Stimulated activated naive CD4-positive, alpha-beta T cell (primary cell): ENCODE measurements at places on chromosomes 3 and 15.

- no peak for DNase-seq
Observed at GRCh38 chr3:183074261-183074660, 25.0 kb downstream of the MCCC1 start.

GRCh38 chr3:15820911-15821310 is 23.1 kb upstream of the ANKRD28 start:
- no peak for DNase-seq

- no peak for DNase-seq
Observed at GRCh38 chr15:70023064-70023768, 74.5 kb downstream of the TLE3 start.

DNA sequence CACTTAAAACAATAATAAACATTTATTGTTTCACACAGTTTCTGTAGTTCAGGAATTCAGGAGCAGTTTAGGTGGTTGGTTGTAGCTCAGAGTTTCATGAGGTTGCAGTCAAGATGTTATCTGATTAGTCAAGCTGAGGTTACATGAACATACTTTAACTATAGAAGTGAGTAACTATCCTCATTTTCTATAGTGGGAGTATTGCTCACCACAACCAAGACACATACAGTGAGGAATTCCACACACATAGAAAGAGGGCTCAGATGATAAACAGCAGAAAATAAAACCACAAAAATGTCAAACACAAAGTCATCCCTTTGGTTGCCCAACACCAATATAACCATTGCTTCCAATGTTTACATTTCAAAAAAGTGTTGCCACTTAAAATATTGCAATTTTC is 13.6 kb downstream of the SCN11A start:
- DNase-seq = no peak

- DNase-seq = no peak
Observed at GRCh38 chr3:175029828-175030227, 170.7 kb downstream of the NAALADL2 start.

DNA sequence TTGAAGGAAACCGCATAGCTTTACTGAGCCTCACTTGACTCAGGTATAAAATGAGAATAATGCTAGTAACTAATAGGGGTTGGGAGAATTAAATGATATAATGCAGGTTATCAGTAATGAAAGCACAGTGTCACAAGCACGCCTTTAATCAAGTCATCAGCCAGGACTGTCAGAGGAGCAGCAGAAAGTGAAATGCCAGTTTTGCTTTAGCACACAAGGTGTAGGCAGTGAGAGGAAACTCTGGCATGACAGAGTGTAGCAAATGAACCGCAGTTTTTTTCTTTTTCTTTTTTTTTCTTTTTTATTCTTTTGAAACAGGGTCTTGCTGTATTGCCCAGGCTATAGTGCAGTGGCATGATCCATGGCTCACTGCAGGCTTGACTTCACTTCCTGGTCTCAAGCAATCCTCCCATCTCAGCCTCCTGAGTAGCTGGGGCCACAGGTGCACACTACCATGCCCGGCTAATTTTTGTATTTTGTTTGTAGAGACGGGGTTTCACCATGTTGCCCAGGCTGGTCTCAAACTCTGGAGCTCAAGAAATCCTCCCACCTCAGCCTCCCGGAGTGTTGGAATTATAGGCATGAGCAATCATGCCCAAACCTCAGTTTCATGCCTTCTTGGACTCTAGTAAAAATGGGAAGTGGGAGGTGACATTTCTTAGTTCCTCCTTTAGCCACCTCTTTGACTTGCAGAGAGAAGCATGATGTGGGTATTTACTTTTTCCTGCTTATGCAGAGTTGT is 9.7 kb upstream of the SCAANT1 start:
- DNase-seq = no peak

DNA sequence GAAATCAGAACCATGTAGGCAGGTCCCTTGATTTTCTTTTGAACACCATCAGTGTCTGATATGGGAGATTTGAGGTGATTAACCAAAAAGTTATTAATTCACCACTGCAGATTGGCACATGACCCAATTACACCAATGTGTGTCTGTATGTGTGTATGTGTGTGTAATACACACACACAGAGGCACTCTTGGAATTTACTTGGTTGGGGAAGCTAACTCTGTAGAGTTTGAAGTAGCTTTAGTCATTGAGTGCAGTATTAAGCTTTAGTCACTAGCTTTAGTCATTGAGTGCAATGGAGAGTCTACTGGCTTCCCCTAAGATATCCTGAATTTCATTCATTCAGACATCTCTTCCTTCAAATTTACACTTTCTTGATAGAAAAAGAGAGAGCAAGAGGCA is 109.4 kb upstream of the C15orf61 start:
- no peak for DNase-seq

DNA sequence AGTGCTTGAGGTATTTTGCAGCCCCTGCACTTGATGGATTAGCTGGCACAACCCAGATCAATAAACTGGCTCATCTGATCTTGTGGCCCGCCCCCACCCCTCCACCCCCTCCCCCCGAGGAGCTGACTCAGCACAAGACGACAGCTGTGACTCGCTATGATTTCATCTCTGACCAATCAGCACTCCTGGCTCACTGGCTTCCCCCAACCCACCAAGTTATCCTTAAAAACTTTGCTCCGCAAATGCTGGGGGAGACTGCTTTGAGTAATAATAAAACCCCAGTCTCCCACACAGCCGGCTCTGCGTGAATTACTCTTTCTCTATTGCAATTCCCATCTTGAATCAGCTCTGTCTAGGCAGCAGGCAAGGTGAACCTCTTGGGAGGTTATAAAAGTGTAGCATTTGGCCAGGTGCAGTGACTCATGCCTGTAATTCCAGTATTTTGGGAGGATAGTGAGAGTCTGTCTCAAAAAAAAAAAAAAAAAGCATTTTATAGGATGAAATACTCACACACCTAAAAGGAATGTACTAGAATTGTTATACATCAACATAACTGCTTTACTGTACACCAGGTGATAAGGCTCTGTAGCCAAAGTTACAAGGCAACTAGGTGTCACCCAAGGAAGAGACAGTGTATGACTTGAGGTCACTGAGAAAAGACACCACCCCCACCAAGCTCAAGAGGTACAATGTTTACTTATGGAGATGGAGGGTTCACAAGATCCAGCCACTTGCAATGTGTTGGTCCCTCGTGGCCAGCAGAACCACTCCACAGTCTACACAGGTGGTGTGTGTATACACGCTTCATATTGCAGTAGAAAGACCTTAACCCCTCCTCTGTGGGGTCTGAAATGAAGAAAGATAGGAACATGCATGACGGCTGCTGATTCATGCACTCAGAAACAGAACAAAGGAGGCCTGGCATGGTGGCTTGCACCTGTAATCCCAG is 8.6 kb downstream of the ZNF445 start:
- no peak for DNase-seq

- DNase-seq = peak; percentile 78
Observed at GRCh38 chr3:143751643-143752178, 96.6 kb downstream of the SLC9A9 start.

GRCh38 chr15:98174286-98174685 is 213.8 kb downstream of the ARRDC4 start:
- DNase-seq = no peak

DNA sequence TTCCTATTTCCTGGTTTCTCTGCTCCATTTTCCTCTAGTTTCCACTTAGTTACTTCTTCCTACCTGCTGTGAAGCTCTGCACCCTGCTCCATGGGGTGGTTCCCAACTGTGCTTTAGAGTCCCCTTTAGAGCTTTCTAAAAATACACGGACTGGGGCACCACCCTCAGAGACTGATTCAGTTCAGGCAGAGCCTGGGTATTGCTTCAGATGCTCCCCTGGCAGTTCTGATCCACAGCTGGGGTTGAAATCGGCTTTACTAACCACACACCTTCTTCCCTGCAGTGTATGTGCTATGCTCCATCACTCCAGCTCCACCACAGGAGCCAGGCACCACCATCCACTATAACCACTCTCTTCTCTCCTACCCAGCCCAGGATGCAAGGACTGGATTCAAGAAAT is 12.6 kb downstream of the ANP32A start:
- no peak for DNase-seq

DNA sequence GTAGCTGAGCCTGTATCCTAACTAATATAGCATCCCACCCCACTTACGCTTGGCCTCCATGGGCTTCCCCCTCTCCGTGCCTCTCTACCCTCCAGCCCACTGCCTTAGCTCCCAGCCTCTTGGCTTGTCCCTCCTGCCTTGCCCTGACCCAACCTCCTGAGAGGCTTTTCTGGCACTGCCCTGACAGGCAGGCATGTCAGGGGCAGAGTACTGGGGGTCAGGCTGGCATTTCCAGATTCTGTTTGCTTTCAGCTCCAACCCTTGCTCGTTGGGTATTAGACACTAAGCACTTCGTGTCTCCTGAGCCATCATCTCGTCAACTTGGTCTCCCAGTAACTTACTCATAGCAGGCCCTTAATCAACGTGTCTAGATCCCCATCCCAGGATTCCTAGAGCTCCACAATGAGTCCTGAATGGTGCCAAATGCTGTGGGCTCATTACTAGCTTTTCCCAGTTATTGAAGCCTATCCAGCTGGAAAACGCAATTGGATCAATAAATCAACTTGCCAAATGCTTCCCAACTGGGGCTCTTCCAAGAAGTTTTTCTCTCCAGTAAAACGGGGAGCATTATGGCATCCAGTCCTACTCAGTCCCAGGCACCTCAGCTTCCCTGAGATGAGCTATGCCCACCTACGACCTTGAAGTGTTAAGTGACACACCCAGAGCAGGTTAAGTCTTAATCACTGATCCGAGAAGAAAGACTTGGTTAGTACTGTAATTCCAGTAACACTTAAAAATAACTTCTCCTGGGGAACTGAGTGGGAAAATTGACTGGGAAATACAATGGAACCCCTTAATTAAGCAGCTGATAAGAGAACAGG is 78.5 kb upstream of the DLG1 start:
- no peak for DNase-seq

GRCh38 chr15:90789462-90789861 is 72.3 kb downstream of the BLM start:
- no peak for DNase-seq

GRCh38 chr3:149332227-149332765 is 1.1 kb downstream of the TM4SF18 start:
- DNase-seq = no peak

GRCh38 chr15:100129677-100130076 is 212.1 kb downstream of the ADAMTS17 start:
- DNase-seq = no peak

GRCh38 chr3:190533511-190534281 is 19.8 kb downstream of the IL1RAP start:
- DNase-seq = no peak

GRCh38 chr15:40253167-40253790 is 14.4 kb downstream of the PAK6 start:
- no peak for DNase-seq

- DNase-seq = no peak
Observed at GRCh38 chr3:143128227-143128955, 8.8 kb downstream of the CHST2 start.

- DNase-seq = no peak
Observed at GRCh38 chr3:52205727-52206372, 7.9 kb downstream of the ALAS1 start.

DNA sequence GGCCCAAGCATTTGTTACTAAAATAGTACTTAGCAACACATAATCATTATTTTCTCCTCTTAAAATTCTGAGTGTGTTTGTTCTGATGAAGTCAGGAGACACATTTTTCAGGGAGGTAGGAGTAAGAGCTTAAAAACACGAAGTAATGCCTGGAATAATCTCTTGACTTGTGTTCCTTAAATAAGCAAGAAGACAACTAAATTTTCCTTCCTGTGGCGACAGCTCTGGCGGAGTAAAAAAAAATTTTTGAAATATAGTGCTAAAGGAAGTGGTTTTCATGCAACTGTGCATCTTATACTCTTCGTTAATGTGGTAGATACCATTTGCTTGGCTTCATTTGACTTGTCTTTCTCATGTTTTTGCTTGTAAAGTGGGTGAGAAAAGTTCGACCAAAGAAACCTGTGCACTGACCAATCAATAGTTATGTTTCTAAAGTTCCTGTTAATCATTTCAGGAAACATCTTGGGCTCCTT is 11.1 kb upstream of the MBNL1 start:
- no peak for DNase-seq

GRCh38 chr15:80317389-80318182 is 65.6 kb upstream of the CTXND1 start:
- no peak for DNase-seq

DNA sequence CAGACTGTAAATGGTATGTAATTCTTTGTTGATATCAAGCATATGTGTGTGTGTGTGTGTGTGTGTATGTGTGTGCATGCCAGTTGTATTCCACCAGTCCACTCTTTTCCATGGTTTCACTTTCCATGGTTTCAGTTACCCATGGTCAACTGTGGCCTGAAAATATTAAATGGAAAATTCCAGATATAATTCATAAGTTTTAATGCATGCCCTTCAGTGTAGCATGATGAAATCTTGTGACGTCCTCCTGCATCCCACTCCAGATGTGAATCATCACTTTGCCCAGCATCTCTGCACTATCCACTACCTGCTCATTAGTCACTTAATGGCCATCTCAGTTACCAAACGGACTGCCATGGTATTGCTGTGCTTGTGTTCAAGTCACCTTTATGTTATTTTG is 215.9 kb downstream of the GBE1 start:
- no peak for DNase-seq

DNA sequence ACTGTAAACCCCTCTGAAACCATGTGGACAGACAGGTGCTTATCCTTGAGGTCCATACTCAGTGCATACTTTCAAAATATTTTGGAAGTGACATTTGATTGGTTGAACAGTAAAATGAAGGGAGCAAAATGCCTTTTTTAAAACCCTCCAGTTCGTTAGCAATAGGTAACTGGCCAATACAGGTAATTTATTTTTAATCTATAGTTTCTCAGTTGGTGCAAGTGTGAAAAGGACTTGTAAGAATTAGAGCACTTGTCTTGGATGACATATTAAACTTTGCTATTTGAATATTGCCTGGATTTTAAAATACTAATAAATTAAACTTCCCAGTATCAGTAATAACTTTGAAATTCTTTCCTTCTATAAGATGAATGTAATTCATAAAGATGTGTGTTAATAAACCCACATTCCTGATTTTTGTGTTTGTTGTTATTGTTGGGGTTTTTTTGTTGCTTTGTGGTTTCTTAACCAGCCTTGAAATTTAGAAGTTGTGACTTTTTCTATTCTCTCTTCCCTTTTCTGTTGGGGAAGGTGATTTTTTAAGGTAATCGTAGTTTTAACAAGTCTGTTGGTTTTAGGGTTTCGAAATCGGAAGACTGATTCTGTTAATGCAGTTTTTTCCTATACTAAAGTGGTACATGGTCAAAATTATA is 90.0 kb downstream of the STT3B start:
- DNase-seq = no peak

DNA sequence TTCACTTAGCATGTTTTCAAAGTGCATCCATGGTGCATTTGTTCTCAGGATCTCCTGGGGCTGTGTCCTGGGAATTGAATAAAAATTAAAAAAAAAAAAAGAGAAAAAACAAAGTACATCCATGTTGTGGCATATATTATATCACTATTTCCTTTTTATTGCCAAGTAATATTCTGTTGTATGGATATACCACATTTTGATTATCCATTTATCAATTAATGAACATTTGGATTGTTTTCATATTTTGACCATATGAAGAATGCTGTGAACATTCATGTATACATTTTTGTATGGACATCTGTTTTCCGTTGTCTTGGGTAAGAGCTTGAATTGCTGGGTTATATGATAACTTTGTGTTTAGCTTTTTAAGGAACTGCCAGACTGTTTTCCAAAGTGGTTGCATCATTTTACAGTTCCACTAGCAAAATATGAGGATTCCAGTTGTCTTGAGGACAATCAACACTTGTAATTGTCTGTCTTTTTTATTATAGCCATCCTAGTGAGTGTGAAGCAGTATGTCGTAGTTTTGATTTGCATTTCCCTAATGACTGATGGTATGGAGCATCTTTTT is 44.5 kb downstream of the CTDSPL2 start:
- no peak for DNase-seq
